ENCODE measurements at places on chromosomes 6 and 20.

DNA sequence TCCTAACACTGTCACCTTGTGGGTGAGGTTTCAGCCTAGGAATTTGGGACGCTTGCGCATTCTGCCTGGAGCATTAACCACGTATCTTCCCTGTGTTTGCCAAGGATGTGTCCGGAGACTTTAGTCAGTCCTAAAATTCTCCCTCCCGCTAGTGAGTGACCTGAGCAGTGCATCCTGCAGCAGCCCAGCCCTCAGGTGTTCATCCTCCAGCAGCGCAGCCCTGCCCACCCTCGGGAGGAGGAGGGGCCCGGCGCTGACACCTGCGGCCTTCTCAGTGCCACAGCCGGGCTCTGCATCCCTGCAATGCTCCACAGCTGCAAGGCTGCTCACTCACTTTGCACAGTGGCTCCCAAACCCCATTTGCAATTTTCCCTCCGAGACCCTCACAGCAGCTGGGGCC is 79.5 kb downstream of the ERMARD start:
- DNase-seq, result no peak

DNA sequence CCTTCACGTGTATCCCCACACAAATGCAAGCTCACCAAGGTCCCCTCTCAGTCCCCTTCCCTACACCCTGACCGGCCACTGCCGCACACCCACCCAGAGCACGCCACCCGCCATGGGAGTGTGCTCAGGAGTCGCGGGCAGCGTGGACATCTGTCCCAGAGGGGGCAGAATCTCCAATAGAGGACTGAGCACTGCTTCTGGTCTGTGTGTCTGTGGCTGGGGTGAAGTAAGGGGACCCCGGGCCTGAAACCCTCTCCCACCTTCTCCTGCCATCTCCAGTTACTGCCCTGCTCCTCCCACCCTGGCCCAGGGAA is 8.3 kb downstream of the MYL9 start:
- DNase-seq, result no peak

GRCh38 chr6:34951731-34952130 is 62.7 kb downstream of the ANKS1A start:
- no peak for DNase-seq

GRCh38 chr6:163414117-163414945 is at the start of gene QKI:
QKI (plus strand) TSS chr6:163414718; CDS start chr6:163415194, 476 bp downstream.
- peak; percentile 56 for DNase-seq

DNA sequence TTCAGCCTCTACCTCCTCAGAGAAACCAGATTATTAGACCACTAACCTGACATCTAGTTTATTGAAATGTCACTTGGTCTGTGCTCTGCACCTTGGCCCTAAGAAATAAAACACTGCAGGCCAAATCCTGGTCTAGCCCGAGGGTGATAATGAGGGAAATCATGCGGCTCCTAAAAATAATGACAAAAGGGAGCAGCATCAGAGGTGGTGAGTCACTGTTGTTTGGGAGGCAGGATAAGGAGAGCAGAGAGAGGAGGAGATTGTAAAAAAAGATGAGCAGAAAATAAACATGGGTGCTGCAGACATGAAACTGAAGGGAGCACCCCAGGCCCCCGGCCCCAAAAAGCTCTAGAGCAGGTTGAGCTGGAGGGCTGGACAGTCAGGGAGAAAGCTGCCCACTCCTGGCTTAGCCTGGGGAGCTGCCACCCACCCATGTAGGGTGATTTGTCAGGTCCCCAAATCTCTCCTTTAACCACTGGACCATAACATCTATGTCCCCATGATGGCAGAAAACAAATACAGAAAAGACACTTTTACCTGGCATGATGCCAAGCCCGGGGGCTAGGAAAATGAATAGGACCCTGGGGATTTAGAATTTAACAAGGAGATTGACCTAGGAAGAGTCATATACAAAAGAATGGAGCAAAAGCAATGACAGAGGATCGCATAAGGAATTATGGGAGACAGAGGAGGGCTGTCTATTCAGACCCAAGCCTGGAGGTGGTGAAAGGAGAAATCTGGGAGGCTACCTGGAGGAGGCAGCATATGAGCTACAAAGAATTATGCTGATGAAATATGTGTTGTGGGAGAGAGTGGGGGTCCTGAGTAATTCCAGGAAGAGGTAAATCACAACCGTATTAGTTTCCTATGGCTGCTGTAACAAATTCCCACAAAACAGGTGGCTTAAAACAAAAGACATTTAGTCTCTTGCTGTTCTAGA is 103.7 kb downstream of the SNAP25 start:
- DNase-seq, result no peak

DNA sequence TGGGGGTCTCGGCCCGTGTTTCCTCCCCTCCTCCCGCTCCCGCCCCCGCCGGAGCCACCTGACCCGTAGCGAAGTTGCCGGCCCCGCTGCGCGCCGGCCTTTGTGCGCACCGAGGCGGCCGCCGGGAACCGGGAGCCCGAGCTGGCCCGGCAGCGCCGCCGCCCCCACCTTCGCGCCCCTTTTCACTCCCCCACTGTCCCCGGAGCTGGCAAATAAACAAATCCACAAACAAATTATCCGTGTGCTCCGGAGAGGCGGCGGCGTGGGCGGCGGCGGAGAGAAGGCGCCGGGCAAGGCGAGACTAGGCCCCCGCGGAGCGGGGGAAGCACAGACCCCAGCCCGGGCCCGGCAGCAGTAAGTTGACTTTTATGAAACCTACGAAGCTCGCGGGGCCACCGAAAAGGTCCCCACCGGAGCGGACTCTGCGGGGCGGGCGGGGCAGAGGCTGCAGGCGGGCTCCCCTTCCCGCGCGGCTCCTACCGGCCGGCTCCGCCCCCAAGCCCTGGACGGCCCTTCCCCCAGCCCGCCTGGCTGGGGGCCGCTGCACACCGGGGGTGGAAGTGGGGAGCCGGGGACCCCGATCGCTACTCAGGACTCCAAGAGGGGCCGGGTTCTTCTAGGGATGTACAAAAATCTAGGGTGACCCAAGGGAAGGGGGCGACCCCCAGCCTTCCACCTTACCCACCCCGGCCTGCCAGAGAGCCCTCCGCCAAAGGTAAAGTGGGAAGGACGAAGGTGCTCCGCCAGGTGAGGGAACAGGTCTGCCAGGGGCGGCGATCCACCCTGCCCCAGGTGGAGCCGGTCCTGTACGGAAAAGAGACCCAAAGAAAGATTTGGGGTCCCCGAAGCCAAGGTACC is 40.7 kb downstream of the YTHDF1 start:
- DNase-seq, result no peak

DNA sequence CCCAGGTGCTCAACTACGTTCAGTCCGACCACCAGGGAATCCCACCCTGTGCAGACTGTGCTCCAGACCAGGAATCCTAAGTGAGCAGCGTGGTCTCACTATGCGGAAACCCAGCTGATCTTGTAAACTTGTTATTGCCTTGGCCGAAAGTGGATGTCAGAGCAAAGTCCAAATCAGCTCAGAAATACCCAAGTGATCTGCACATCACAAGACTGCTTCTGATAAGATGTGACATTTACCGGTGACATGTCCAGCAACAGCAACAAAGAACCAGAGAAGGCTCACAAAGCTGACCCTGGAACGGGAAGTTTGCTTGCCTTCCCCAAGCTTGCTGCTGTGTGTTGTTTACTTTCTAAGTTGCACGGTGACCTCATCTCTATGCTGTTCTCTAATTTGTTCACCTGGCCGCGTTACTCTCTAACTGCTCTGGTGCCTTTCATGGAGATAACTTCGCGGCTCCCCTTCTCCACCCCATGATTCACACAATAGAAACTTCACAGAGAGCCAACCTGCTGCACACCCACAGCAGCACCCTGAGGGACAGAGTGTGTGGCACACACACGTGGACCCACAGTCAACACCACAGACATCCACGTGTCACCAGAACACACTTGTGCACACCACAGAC is 1.7 kb downstream of the BNIP5 start:
- no peak for DNase-seq

DNA sequence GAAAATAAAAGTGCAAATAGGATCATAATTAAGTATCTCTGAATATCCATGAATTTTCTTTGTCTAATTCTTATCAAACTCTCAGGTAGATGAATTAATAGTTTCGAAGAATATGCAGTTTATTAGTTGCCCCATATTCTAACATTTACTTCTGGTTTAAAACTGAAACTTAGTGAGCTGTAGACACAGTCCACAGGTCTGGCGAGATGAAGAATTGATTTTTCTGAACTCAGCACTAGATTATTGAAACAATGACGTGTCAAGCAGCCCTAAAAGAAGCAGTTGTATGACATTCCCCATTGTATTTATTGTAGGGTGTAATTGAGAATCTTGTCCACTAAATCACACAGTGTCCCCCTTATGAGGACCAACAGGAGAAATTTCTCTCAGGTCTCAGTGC is 407.1 kb downstream of the GRIK2 start:
- no peak for DNase-seq

GRCh38 chr6:7110092-7110792 is 2.5 kb downstream of the RREB1 start:
- DNase-seq, result no peak

- no peak for DNase-seq
Measured at GRCh38 chr6:55011034-55011433, 163.3 kb upstream of the HCRTR2 start.

DNA sequence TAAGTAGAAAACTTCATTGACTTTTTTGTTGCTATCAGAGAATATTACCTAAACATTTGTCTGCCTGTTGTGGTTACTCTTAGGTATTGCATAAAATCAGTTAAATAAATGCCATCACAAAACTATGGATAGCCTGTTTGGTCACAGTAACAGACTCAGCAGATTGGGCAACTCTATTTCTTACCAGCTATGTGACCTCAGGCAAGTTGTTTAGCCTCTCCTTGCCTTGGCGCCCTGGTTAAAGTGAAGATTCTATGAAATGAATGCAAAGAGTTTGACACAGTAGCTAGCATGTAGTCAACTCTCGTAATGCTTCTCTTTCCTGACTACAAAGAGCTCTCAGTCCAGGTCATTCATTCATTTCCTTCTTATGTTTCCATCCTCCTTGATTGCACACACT is 82.5 kb upstream of the ID4 start:
- DNase-seq, result no peak

DNA sequence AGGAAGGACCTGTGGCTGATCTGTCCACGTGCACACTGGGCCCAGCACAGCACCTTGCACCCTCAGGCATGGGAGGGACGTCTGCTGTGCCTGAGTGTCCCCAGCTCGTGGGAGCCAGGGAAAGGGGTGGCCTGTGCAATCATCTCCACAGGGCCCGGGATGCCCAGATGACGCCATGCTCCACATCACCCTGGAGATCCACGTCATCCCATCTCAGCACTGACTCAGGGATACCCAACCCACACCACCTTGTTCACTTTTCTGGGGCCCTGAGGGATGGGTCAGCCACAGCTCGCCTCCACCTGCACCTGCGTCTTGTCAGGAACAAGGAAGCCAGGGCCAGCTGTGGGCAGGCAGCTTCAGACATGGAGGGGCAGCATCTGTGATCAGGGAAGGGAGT is 48.2 kb downstream of the RAB44 start:
- DNase-seq, result no peak

- DNase-seq, result no peak
Measured at GRCh38 chr6:56040223-56040622, 164.8 kb upstream of the BMP5 start.

- no peak for DNase-seq
Measured at GRCh38 chr20:50848846-50849673, 54.2 kb downstream of the BCAS4 start.

- DNase-seq, result no peak
Measured at GRCh38 chr6:32974541-32975308, 6.3 kb downstream of the BRD2 start.

GRCh38 chr6:25194172-25194678 is 84.9 kb upstream of the CARMIL1 start:
- no peak for DNase-seq

- DNase-seq, result no peak
Measured at GRCh38 chr20:62975251-62975760, 22.8 kb downstream of the SLC17A9 start.

DNA sequence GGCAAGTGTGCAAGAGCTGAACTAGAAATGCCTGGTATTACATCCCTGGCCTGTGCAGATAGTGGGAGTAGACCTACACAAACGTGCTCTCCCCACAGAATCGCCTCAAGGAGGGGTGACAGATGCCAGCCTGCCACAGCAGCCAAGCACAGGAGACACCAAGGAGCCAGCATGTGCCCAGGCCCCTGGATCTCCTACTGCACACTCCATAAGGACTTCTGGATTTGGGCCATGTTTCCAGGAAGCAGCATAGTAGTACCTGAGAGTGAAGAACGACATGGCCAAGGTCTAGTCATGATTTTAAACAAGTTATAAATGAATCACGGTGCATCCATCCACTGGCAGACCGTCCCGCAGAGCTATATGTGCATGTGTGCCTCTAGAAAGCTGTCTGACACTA is 232.2 kb downstream of the SYNDIG1 start:
- no peak for DNase-seq

DNA sequence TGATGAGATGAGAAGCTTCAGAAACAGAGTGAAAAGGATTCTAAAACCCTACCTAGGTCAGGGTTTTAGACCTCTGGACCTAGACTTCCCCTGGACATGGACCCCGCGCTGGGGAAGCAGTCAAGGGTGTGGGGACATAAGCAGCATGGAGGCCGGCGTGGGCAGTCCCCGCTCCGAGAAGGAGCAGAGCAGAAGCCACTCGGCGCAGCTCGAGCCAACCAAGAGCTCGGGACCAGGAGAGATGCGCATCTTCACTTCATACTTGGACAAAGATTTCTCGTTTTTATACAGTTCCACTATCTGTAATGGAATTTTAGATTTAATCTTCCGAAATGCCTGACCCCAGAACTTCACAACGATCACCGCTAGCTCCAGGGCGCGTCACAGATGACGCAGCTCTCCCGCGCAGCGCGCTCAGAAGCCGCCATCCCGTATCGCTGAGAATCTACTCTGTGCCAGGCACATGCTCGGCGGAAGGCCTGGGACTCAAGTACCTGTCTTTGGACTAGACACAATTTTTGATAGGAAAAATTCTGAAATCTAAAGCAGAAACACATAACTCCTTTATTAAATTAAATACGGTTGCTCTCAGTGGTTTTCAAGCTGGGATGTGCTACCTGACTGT is 60.3 kb downstream of the WDR27 start:
- DNase-seq, result no peak

DNA sequence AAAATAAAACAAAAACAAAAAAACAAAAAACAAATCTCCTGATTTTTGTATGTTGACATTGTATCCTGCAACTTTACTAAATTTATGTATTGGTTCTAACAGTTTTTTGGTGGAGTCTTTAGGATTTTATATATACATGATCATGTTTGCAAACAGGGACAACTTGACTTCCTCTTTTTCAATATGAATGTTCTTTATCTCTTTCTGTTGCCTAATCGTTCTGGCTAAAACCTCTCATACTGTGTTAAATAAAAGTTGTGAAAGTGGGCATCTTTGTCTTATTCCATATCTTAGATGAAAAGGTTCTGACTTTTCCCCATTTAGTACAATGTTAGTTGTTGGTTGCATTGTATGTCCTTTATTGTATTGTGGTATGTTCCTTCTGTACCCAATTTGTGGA is 261.7 kb upstream of the NOX3 start:
- DNase-seq, result no peak

DNA sequence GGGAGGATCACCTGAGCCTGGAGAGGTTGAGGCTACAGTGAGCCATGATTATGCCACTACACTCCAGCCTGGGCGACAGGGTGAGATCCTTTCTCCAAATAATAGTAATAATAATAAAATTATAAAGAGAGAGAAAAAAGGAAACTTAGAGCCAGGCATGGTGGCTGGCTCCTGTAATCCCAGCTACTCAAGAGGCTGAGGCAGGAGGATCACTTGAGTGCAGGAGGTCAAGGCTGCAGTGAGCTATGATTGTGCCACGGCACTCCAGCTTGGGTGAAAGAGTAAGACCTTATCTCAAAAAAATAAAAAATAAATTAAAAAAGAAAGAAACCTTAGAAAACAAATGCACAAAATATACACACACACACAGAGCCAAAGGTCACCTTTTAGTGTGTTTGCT is 5.2 kb upstream of the SAMHD1 start:
- no peak for DNase-seq

- DNase-seq, result no peak
Measured at GRCh38 chr20:6347916-6348315, 225.1 kb upstream of the FERMT1 start.

Data from NK-92 treated with Interleukin-12 subunit alpha and Interleukin-12 subunit beta, amount 100 ng/mL, for 24 hours (cell line).